ENCODE measurements at places on chromosomes 7 and 10.

DNA sequence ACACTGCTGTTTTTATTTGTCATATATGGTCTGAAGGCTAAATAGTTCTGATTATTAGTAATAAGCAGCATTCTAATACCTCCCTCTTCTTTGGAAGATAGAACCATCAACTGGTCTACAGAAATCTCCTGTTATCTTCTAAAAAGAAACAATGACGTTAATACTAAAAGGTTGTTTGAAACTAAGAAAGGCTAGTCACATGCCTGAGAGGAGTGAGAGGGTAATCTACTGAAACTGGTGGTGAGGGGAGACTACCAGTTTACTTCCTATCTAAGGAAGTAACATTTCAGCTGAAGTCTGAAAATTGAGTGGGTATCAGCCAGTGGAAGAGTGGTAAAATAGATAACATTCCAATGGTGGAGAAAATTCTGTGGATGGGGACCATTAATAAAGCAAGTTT lies 48.4 kb downstream of the FGFBP3 start:
- no peak for DNase-seq

GRCh38 chr10:128686630-128687278 lies 560.5 kb upstream of the MKI67 start:
- DNase-seq, result no peak

DNA sequence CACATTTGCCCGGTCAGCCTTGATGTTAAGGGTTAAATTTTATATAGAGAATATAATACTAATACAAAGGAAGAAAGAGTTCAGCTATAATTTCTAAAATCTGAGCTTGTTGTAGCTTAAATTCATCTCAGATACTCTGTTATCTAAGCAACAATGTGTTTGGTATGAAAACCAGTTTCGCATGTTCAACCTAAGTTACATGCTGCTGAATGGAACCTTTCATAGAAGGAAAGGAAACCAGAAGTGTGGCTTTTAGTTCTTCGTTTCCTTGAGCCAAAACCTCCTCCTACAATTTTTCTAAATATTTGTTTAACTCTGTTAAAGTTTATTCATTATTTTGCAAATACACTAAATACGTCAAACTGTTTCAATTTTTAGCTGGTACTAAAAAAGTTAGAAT lies 18.5 kb downstream of the AGR2 start:
- DNase-seq, result no peak

DNA sequence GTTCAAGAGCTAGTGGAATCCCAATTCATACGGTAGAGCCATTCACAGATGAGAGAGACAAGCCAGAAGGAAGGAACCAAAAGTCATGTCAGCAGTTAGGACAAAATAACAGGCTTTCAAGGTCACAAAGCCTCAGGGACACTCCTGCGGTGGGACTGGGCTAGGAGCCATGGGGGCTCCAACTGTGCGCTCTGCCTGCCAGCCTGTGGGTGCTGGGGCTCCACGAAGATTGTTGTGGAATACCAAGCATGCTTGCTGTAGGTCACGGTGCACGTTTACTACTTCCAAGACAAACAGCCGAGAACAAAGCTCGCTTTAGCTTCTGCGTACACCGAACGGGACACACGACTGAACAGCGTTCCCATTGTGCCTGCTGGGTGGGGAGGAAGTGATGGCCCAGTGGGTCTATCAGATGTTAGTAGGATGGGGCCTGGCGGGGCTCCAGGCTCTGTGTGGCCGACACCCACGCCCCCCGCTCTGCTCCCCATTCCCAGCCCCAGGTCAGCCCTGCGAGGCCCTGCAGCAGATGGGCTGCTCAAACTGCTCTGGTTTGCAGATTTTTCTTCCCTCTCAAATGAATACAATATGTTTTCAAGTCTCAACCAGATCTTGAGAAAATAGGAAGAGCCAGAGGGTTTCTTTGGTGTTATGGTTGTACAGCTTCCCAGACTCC lies 158.9 kb downstream of the EGFR start:
- DNase-seq, result no peak

DNA sequence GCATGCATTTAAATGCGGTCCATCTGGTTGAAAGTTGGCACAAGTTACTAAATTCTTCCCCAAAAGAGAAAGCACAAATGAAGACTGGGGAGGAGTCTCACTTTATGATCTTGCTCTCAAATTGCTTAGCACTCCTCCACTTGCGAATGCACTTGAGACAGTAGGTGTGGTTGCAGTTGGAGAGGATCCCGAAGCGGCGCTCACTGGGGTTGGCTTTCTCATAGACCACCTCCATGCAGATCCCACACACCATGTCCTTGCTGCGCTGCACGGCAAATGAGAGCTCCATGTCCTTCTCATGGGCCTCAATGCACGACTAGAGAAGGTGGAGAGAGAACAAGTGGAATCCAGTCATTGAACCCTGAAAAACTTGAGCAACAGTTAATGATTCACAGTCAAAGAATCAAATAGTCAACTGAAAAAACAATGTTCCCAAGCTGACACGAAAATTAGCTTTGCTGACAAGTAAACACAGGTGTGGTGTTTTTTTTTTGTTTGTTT lies 22.7 kb downstream of the MKRN1 start:
- DNase-seq, result no peak

DNA sequence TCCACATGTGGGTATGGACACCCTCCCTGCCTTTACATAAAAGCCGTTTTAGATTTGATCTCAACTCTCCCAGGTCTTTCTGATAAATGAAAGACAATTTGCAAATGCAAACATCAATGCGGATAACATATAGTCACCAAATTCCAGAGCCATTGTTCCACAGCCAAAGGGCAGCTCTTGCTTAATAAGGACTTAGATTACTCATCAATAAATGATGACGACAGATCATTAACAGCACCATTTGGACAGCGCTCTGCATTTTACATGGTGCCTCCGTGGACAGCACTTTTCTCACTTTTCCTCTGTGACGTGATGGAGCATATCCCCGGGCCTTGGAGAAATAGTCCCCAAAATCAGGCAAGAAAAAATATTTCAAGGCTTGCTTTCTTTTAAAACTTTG lies 370.3 kb upstream of the CELF2 start:
- DNase-seq, result no peak

DNA sequence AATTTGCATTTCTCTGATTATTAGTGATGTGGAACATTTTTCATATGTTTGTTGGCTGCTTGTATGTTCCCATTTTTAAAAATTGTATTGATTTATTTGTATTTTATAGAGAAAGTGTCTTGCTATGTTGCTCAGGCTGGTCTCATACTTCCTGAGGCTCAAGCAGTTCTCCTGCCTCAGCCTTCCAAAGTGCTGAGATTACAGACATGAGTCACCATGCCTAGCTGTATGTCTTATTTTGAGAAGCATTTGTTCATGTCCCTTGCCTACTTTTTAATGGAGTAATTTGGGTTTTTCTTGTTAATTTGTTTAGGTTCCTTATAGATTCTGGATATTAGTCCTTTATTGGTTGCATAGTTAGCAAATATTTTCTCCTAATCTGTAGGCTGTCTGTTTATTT lies 214.2 kb upstream of the KAT6B start:
- no peak for DNase-seq

DNA sequence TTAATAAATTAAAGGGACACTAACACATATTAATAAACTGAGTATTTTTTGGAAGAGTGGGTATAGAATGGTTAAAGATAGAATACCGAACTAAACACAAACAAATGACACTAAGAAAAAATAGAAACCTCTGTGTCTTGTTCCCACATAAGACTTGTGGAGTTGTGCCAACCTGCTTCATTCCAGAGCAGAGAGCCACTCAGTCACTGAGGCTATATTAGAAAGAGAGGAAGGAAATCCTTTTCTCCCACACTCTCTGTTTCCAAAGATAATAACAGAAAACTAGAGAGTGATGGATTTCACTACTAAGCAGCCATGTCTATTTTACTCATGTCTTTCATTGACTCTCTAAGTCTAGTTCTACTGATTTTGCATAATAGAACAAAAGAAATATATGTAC lies 26.0 kb downstream of the CTNNA3 start:
- no peak for DNase-seq

- no peak for DNase-seq
These were observed 25.0 kb downstream of the MICALL2 start for GRCh38 chr7:1434165-1434718.

- no peak for DNase-seq
These were observed 23.5 kb upstream of the CHST12 start for GRCh38 chr7:2379821-2380450.

DNA sequence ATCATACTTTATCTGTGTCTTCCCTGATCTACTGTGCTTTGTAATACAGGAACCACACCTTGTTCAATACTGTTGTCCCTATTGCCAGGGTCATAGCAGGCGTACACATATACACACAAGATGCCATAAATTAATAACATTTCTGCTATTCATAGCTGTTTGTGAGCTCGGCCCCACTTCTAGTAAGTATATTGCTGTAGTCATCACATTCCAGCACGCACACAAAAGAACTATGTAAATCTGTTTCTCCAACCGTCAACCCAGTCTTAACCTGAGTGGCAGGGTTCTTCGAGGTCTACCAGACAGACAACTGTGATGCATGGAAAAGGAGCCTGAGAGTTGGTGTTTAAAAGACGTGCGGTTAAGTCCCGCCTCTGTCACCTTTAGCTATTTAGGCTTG lies 5.7 kb upstream of the CACNB2 start:
- DNase-seq, result no peak

DNA sequence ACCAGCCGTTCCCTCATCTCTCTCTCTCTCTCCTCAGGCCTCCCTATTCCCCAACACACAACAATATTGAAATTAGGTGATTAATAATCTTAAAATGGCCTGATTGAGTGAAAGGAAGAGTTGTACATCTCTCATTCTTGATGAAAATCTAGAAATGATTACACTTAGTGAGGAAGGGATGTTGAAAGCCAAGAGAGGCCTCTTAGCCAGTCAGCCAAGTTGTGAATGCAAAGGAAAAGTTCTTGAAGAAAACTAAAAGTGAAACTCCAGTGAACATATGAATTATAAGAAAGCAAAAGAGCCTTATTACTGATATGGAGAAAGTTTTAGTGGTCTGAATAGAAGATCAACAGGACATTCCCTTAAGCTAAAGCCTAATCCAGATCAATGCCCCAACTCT lies 695.1 kb downstream of the GRID1 start:
- DNase-seq, result no peak
